ENCODE measurements at places on chromosomes 1 and 21. TPM values are rescaled to one million over a fixed set of nuclear protein-coding genes. Genes with fewer than 3 reads are reported as not detected.

- DNase-seq = no peak
Observed at GRCh38 chr1:231943084-231943483, 316.5 kb downstream of the DISC1 start.

GRCh38 chr1:30123896-30124295, 599.5 kb downstream of the MATN1 start:
- no peak for DNase-seq

GRCh38 chr1:111199881-111200801, at the start of gene DENND2D:
TSS of gene DENND2D (minus strand) at chr1:111200646. CDS start at chr1:111200459, 187 bp downstream.
- no peak for DNase-seq

GRCh38 chr1:89904219-89904980, 83.6 kb downstream of the LRRC8D start:
- DNase-seq = no peak

AADACL4 gene
- polyA plus RNA-seq = 2.0 TPM

DNA sequence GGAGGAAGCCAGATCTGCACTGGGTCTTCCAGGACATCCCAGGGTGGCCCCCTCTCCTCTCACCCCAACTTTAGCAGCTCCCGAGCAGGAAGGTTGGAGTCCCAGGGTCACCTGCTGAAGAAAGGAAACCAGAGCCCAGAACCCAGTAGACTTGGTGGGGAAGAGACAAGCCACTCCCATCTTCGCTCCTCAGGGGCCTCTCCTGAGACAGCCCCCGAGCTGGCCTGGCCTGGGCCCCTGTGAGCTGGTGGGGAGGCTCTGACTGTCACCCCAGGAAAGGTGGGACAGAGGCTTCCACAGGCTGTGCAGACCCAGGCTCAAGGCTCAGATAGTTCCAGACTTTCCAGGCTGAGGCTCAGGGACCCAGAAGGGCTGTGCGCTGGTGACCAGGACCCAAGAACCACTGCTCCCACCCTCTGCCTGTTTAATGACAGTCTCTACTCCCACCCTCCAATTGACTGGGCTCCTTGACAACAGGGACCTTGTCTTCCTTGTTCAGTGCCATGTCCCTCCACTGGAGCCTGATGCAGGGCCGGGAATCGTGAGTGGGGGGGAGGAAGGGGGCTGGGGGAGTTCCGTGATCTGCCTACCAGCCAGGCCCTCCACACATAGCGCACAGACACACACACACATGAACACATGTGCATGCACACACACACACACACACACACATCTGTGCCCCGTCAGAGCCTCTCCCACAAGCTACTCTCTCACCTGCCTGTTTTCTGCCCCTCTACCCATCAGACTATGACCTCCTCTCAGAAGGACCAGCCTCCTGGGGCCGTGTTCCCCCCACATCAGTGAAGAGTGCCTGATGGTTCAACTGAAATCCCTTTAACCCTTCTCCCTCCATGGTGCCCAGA, 401.2 kb downstream of the MATN1 start:
- DNase-seq = no peak

DNA sequence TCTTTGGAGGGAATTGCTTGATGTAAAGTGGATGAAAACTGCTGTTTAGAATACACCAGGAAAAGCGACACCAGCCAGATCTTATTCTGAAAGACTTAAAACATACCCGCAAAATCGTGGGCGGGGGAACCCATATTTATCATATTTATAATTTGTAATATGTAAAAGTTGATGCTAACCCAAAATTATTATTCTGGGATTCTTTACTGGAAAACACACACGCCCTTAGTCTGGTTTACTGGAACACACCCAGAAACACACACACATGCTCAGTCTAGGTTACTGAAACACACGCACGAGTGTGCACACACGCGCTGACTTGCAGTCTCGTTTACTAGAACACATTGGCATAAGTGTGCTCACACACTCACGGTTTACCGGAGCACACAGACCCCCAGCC, 32.5 kb downstream of the ATP5PO start:
- DNase-seq = no peak

DNA sequence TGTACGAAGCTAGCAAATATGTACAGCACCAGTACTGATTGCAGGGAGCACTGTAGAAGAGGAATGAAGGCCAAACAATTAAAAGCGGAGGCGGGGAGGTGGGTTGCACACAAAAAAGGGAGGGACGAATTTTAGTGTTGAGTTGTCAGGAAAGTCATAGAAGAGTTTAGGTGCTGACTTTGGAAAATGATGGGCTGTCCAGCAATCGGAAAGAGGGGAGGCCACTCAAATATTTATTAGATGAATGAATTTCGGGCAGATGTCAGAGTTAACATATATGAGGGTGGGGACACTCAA, 537 bp upstream of the ANKRD13C start:
- DNase-seq = no peak

GRCh38 chr1:22259551-22260282, 116.8 kb upstream of the WNT4 start:
- no peak for DNase-seq

PTPN7 gene
- polyA plus RNA-seq = 1.7 TPM

DNA sequence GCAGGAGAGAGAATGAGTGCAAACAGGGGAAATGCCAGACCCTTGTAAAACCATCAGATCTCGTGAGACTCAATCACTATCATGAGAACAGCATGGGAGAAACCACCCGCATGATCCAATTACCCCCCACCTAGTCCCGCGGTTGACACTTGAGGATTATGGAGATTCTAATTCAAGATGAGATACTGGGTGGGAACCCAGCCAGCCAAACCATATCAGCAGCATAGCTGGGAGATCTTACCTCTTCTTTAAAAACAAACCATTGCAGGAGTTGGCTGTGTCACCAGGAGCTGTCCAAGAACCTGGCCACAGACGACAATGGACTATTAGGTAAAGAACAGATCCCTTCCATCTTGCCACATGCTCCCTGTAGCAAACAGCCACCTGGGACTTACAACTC, 422.7 kb downstream of the MATN1 start:
- DNase-seq = no peak

Measured in renal cortex interstitium (tissue), 15 donors.